ENCODE measurements at places on chromosomes 3 and 15.

DNA sequence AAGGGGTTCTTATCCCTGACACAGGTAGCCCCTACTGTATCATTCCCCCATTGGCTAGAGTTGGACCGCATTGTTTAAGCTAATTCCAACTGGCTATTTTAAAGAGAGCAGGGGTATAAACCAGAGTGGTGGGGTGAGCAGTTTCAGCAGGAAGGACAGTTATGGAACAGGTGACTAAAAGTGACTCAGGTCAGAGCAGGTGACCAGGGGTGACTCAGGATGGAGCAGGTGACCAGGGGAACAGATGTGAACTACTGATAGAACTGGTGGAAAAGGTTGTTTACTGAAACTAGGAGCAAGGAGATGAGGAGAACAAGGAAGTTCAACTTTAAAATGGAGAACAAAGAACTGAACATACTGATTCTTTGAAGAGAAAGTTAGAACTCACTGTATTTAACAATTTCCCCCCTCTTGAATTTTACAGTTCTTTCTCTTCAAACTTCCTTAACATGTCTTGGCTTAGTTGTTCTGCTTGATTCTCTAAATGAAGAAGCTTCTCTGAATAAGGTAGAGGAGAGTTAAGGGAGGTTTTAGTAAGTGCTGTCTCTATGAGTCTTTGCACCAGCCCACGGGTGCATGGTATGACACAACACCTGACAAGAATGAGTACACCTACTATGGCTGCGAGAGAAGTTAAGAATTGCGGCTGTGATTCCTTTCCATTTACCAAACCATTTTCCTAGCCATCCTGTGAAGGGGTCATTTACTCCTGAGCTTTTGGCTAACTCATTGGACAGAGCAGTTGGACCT lies 83.4 kb upstream of the WNT7A start:
- DNase-seq: no peak

DNA sequence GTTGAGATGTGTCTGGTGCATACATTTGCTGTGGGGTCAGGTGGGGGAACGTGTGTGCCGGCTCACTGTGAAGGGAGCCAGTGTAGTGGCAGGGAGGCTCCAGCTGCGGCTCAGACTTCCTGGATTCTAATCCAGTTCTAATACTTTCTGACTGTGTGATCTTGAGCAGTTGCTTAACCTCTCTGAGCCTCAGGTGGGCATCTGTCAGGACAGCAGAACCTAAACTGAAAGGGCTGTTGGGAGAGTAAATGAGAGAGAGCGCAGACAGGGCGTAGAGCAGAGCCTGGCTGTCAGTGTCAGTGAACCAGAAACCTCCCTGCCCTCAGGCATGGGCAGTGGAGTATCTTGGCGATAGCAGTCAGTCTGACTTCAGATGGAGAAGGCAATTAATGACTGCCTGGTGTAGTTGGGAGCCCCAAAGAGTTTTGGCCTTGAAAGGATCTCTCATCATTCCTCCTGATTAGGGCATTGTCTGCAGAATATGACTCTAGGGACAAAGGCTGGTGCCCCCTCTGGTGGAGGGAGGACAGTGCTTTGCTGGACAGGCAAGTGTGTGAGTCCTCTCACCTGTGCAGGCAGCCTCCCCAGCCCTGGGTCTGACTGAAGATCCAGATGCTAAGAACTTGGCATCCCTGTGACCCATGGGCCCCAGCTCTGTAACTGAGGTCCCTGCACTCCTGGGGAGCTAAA lies 9.6 kb downstream of the KBTBD13 start:
- no peak for DNase-seq

GRCh38 chr3:139679220-139679775 lies 1.5 kb upstream of the NMNAT3 start:
- no peak for DNase-seq

GRCh38 chr15:68298882-68299381 lies 21.4 kb downstream of the FEM1B start:
- DNase-seq: no peak
